ENCODE measurements at places on chromosomes 6 and 20.

DNA sequence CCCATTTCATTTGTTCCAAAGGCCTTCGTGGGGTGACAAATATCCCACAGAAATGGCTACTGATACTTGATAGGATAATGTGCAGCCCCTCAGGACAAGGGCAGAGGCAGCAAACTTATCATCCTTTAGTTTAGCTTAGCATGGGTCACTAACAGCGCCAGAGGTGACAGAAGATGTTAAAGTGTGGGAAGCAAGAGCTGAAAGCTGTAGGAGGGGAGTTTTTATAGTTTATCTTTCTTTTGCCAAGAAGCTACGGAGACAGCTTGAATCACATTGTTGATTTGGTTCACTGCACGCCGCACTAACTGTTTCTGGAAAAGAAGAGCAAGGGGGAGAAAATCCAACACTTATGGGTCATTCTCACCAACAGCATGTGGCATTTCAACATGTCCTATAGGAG is 773.9 kb upstream of the MMS22L start:
- DNase-seq, result no peak

DNA sequence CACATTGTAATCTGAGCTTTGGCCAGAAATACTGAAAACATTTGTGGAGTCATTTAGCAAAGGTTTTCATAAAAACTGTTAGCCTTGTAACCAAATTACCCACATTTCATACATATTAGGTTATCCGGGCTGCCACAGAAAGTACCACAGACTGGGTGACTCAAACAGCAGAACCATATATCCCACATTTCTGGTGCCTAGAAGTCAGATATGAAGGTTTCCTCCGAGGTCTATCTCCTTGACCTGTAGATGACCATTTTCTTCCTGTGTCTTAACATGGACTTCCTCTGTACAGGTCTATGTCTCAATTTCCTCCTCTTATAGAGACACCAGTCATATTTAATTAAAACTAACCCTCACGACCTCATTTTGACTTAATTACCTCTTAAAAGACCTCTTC is 49.5 kb upstream of the SMIM28 start:
- DNase-seq, result no peak

DNA sequence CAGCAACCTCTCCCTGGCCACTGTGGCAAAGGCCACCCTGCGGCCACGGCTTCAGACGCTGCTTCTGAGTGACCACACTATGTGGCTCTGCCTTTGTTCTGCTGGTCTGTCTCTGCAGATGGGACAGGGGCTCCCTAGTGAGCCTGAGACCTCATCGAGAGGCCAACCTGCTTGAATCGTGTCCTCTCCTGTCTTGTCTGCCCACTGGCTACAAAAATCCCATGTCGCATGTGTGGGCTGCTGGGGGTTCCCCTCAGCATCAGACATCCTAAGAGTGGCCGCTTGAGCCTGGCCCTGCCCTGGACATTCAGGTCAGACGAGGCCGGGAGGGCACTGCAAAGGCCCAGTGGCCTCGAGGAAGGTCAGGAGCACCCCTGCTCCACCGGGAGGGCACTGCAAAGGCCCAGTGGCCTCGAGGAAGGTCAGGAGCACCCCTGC is 222.9 kb downstream of the DLL1 start:
- DNase-seq, result no peak

DNA sequence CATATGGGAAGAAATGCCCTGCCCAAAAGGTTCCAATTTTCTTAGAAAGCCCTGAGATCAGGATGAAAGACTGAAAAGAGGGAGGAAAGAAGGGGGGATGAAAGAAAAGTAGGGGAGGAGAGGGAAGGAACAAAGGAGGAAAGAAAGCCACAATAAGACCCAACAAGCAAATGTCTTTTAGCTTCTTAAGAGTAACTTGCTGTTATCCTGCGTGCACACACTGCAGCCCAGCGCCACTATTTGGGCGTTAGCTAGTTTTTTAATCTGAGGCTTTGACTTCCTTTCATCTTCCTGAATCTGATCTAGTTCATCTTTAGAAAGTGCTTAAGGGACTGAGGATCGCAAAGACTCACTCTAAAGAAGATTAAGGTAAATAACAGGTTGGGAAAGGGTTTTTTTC is 77.4 kb upstream of the HDDC2 start:
- DNase-seq, result no peak

DNA sequence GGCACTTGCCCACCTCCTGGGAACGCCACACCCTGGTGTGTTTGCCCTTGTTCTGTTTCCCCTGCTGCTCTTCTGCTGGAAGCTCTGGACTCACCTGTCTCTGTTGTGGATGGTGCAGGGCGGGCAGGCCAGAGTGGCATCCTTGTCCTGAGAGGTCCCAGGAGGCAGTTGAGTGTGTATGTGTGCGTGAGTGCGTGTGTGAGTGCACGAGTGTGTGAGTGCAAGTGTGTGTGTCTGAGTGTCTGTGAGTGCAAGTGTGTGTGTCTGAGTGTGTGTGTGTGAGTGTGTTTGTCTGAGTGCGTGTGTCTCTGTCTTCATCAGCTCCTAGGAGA is 12.2 kb downstream of the IGF2R start:
- DNase-seq, result no peak
